ENCODE measurements at places on chromosomes 12 and 14.
A peak's percentile ranks its signal among the peaks of the same experiment; 100 is the strongest.

DNA sequence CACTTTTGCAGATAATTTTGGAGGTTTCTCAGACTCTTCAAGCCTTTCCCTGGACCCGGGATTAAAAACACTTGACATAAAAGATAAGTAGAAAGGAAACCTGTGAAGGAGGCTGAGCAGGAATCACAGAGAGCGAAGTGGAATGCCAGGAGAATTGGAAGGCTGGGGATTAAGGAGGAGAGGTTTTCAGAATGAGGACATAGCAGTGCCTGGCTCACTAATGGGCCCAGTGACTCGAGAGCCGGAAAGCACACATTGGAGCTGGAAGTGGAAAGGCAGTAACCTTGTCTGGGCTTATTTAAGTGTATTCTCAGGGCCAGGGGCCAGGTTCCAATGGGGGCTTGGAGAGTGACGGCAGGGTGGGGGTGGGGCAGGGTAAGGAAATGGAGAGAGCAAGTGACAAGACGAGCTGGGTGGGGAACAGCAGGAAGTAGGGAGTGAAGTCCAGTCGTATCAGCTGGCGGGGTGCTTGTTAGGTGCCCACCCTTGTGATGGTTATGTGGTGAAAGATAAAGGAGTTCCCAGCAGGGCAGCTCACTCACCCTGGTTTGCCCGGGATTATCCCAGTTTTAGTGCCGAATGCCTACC, 13.1 kb downstream of the EVL start:
- no peaks in the 10 kb centered on the region for H3K4me1 ChIP-seq
- H3K27ac ChIP-seq: no peak overlapping the region
- H3K27me3 ChIP-seq: no peaks in the 10 kb centered on the region
- DNase-seq: no peak
- no peaks in the 10 kb centered on the region for H3K36me3 ChIP-seq
- H3K4me3 ChIP-seq: no peak overlapping the region

GRCh38 chr14:67186789-67187584, 2.3 kb upstream of the GARIN2 start:
- no peaks in the 10 kb centered on the region for H3K36me3 ChIP-seq
- no peak for DNase-seq
- H3K4me1 ChIP-seq: no peaks in the 10 kb centered on the region

DNA sequence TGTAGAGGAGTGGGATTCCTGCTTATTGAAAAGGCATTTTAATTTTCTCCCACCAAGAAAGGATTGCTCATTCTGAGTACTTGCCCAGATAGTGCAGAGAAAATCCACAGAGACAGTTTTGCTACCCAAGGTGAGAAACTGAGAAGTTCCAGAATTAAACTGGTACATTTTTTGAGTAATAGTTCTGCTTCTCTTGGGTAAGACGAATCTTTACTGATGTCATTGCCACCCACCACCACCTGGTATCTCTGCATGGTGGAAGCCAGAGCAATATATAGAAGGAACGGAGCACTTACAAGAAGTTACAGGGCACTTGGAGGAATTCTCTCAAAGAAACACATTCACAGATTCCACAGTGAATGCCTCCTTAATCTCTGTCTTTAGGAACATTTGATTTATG, 20.7 kb upstream of the FRMD6 start:
- no peaks in the 10 kb centered on the region for H3K4me1 ChIP-seq
- no peaks in the 10 kb centered on the region for H3K27me3 ChIP-seq
- no peak overlapping the region for H3K27ac ChIP-seq
- H3K4me3 ChIP-seq: no peak overlapping the region

GRCh38 chr12:101667591-101667990, 29.8 kb upstream of the CHPT1 start:
- no peak for DNase-seq
- H3K4me1 ChIP-seq: peaks cover 2% of the 10 kb centered on the region
- no peaks in the 10 kb centered on the region for H3K36me3 ChIP-seq
- no peaks in the 10 kb centered on the region for H3K27me3 ChIP-seq
- H3K27ac ChIP-seq: no peak overlapping the region
- no peak overlapping the region for H3K4me3 ChIP-seq

GRCh38 chr14:103581954-103582703, 19.4 kb downstream of the COA8 start:
- H3K27me3 ChIP-seq: no peaks in the 10 kb centered on the region
- H3K4me3 ChIP-seq: no peak overlapping the region
- H3K4me1 ChIP-seq: no peaks in the 10 kb centered on the region
- H3K27ac ChIP-seq: no peak overlapping the region
- no peaks in the 10 kb centered on the region for H3K36me3 ChIP-seq

GRCh38 chr12:112928978-112929377, 9.3 kb upstream of the OAS3 start:
- no peaks in the 10 kb centered on the region for H3K4me1 ChIP-seq
- H3K36me3 ChIP-seq: no peaks in the 10 kb centered on the region
- H3K27ac ChIP-seq: no peak overlapping the region
- no peak for DNase-seq

DNA sequence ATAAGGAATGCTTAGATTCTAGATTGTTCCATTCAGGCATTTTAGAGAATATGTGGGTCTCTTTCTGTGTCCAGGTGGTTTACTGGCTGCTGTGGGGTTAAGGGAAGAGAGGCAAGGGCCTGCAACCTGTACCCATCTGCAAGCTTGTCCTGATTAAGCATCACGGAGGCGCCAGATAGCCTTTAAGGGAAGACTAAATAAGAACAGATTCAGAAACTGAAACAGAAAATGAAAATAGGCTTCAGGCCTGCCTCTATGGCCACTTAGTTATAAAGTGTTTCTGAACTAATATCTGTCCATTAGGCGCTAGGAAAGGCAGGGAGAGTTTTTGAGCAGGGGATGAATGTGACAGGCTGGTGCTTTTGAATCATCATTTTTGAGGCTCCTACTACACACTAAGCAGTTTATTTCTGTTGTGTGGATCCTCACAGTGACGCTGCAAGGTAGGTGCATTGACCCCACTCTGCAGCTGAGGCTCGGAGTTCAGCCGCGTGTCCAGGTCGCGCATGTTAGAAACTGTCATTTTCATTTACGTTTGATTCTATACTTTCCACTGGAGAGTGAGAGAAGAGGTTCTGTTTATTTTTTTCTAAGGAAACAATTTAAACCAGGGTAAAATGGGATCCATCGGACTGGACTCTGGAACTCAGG, 47.4 kb downstream of the SLC6A12 start:
- H3K27me3 ChIP-seq: no peaks in the 10 kb centered on the region
- H3K27ac ChIP-seq: no peak overlapping the region
- no peaks in the 10 kb centered on the region for H3K36me3 ChIP-seq
- no peak for DNase-seq

GRCh38 chr12:130651188-130651959, 64.7 kb downstream of the RIMBP2 start:
- DNase-seq: no peak
- no peak overlapping the region for H3K27ac ChIP-seq
- no peak overlapping the region for H3K4me3 ChIP-seq
- H3K36me3 ChIP-seq: no peaks in the 10 kb centered on the region

DNA sequence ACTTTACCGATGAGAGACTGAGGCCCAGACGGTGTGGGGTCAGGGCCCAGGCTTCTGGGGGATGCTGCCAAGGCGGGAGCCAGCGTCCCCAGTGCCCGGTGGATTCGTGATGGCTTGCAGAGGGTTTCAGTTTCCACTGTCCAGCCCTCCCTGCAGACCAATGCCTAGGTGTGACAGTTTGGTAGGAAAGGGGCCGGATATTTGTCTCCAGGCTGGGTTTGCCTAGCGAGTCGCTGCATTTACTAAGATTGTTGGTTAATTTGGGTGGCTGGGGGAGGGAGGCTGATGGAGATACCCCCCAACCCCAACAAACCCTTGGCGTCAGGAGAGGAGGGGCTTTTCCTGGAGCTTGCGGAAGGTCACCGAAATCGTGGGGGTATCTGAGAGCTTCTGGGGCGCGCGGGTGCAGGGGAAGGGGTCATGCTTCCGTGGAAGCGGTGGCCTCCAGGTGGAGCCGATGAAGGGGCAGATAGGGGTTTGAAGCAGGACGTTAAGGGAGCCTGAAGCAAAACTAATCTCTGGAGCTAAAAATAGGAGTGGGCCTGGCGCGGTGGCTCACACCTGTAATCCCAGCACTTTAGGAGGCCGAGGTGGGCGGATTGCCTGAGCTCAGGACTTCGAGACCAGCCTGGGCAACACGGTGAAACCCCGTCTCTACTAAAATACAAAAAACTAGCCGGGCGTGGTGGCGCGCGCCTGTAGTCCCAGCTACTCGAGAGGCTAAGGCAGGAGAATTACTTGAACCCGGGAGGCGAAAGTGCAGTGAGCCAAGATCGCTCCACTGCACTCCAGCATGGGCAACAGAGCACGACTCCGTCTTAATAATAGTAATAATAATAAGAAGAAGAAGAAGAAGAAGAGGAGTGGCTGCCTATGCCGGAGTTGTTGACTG, 1.1 kb upstream of the CDC42BPB start:
- peak overlapping the region; percentile 82 for H3K4me3 ChIP-seq
- DNase-seq: no peak
- H3K27me3 ChIP-seq: no peaks in the 10 kb centered on the region
- no peak overlapping the region for H3K27ac ChIP-seq
- H3K36me3 ChIP-seq: no peaks in the 10 kb centered on the region

DNA sequence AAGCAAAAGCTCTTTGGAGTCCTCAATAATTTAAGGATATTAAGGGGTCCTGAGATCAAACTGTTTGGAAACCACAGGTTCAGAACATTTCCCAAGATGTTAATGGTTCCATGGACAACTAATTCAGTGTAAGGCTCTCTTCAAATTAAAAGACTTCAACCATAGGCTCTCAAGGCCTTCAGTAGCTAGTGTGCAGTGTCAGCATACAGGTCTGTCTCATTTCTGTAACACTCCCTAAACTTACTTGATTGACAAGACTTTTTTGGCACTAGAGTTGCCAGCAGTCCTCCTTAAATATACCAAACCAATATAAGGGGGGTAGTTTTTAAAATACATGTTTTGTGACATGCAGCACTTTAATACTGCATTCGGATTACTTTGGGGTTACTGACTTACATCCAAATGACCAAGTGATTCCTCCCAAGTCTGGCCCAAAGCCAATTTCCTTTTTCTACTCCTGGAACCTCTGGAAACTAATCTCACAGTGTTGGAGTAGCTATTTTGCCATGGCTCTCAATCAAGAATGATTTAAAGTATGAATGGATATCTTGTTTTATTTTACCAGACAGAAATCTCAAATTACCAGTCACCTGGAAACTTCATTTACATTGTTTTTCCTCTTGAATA, 22.7 kb downstream of the CSRP2 start:
- no peak overlapping the region for H3K27ac ChIP-seq
- no peak for DNase-seq
- peaks cover 5% of the 10 kb centered on the region for H3K36me3 ChIP-seq

DNA sequence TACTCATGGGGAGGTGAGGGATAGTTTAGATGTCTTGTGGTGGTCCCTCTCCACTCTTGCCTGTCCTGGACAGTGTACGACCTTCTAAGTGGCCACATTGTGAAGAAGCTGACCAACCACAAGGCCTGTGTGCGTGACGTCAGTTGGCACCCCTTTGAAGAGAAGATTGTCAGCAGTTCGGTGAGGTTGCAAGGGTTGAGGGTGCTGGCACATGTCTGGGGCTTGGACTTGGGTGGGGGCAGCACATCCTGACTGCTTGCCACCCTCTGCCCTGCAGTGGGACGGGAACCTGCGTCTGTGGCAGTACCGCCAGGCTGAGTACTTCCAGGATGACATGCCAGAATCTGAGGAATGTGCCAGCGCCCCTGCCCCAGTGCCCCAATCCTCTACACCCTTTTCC, 7.6 kb upstream of the FITM1 start:
- peaks cover 27% of the 10 kb centered on the region for H3K36me3 ChIP-seq
- no peak overlapping the region for H3K27ac ChIP-seq
- H3K4me1 ChIP-seq: no peaks in the 10 kb centered on the region
- no peak for DNase-seq
- no peaks in the 10 kb centered on the region for H3K27me3 ChIP-seq

DNA sequence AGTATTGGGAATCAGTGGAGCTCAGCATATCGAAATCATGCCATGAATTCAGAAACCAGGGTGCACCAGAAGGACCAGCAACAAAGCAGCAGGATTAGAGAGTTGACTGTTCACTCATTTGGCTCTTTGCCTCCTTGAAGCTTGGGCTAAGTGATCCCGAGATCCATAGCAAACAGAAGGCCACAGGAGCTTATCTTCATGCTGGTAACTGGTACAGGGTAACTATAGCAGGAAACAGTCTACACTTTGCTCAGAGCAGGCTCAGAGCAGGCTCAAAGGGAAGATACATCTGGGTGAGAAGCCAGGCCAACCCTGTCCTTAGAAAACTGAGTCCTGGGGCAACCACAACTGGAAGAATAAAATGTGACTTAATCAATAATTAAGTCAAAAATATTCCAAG, 111.1 kb downstream of the GRIN2B start:
- H3K27ac ChIP-seq: no peak overlapping the region
- no peaks in the 10 kb centered on the region for H3K4me1 ChIP-seq
- no peaks in the 10 kb centered on the region for H3K27me3 ChIP-seq
- no peak overlapping the region for H3K4me3 ChIP-seq

- H3K27me3 ChIP-seq: no peaks in the 10 kb centered on the region
- no peak overlapping the region for H3K27ac ChIP-seq
- DNase-seq: no peak
- no peaks in the 10 kb centered on the region for H3K36me3 ChIP-seq
Measured at GRCh38 chr14:100535287-100536120, 51.7 kb downstream of the BEGAIN start.

DNA sequence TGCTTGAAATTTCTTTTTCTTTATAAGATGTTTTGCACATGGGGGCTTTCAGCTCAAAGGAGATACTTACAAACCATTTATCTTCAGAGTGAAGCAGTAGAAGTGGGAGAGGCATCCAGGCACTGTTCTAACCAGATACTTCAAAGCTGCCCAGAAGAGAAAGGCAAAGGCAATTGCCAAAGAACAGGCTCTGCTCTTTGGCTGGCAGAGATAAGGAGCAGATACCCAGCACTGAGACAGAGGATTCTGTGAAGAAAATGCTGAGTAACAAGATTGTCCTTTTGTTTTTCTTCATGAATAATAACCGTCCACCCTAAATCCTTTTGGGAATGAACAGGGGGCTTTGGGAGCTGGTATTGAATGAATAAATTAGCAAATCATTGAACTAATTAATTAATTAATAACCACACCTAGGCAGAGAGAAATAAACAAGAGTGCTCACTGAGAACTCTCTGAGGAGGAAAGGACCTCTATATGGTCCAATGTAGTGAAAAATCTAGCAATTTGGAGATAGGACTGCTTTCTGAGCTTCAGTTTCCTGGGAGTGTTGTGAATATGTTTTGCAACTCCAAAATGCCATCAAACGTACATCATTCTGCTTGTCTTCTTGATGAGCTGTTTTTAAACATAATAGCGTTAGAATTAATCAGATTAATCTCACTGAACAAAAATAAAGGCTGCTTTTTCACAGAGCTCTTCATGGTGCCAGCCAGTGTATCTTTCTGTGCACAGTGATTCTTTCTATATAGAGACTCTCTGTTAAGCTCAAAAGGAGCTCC, 192.8 kb upstream of the AMIGO2 start:
- DNase-seq: no peak
- no peaks in the 10 kb centered on the region for H3K4me1 ChIP-seq
- no peak overlapping the region for H3K4me3 ChIP-seq
- no peaks in the 10 kb centered on the region for H3K36me3 ChIP-seq
- H3K27me3 ChIP-seq: no peaks in the 10 kb centered on the region

- no peaks in the 10 kb centered on the region for H3K4me1 ChIP-seq
- H3K4me3 ChIP-seq: no peak overlapping the region
- H3K27ac ChIP-seq: no peak overlapping the region
- H3K27me3 ChIP-seq: no peaks in the 10 kb centered on the region
- H3K36me3 ChIP-seq: peaks cover 7% of the 10 kb centered on the region
- DNase-seq: no peak
Measured at GRCh38 chr14:67387195-67387594, 24.8 kb downstream of the PLEK2 start.

GRCh38 chr12:125193376-125194152, 128.3 kb downstream of the AACS start:
- no peak overlapping the region for H3K27ac ChIP-seq
- H3K4me1 ChIP-seq: peaks cover 21% of the 10 kb centered on the region
- no peak overlapping the region for H3K4me3 ChIP-seq
- no peaks in the 10 kb centered on the region for H3K36me3 ChIP-seq
- no peaks in the 10 kb centered on the region for H3K27me3 ChIP-seq
- DNase-seq: no peak

Data from iPS DF 6.9 (cell line).